ENCODE measurements at places on chromosomes 5 and 9.

GRCh38 chr5:67887748-67888161 is 327.8 kb upstream of the PIK3R1 start:
- no peak for DNase-seq

- DNase-seq: no peak
Measured at GRCh38 chr9:91008568-91008967, 206.9 kb downstream of the SYK start.

DNA sequence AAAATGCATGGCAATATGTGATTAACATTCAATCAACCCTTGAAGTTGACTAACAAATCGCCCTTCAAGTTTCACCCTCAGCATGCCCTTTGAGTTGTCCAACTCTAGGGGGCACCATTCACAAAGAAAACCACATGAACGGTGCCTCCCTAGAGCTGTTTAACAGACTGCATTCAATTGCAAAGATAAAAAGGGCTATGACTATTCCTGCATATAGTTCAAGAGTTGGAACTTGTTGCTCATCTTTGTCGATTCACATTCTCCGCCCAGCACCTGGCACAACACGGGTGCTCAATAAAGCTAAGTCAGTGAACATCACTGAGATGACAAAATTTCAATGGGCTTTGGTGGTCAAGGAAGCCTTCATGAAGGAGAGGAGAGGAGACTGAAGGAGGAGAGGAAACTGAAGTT is 69.6 kb upstream of the SLC30A5 start:
- DNase-seq: peak; percentile 38

GRCh38 chr9:93267681-93268505 is 84.0 kb downstream of the WNK2 start:
- DNase-seq: no peak

DNA sequence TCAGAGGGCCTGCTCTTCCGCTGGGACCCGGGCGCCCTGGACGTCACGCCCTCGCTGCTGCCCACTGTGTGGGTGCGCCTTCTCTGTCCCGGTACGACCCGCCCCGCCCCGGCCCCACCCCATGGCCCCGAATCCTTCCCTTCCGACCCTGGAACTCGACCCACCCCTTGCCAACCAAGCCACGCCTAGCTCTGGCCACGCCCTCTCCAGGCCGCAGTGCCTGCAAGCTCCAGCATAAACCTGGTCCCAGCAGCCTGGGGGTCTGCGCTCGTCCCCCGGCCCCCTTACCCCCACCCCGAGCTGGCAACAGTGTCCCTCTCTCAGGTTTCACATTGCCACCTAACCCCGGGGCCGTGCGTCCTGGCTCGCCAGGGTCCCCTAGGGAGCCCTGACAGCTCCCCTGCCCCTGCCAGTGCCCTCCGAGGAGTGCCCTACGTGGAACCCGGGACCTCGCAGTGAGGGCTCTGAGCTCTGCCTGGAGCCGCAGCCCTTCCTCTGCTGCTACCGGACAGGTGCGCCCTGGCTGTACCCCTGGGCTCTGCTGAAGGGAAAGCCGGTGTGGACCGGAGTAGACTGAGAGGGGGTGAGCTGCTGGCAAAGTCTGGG is 3.4 kb downstream of the ADGRD2 start:
- DNase-seq: no peak

- DNase-seq: peak; percentile 40
Measured at GRCh38 chr5:149141224-149141956, at the start of gene ABLIM3. ABLIM3 (plus strand) TSS chr5:149141493; CDS start chr5:149142096, 603 bp downstream.

- DNase-seq: no peak
Measured at GRCh38 chr9:115088860-115089259, 29.1 kb downstream of the TNC start.

DNA sequence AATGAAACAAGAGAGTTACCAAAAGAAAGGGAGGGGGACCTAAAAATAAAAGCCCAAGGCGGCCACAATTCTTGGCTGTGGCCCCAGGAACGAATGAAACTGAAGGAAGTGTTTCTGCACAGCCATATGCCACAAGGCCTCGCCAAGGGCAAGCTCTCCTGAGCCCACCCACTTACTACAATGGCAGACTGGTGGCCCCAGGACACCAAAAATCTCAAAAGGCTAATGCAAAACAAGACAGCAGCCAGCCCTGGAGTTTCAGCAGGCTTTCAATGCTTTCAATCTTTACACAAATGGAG is 4.0 kb downstream of the CAMSAP1 start:
- DNase-seq: no peak

DNA sequence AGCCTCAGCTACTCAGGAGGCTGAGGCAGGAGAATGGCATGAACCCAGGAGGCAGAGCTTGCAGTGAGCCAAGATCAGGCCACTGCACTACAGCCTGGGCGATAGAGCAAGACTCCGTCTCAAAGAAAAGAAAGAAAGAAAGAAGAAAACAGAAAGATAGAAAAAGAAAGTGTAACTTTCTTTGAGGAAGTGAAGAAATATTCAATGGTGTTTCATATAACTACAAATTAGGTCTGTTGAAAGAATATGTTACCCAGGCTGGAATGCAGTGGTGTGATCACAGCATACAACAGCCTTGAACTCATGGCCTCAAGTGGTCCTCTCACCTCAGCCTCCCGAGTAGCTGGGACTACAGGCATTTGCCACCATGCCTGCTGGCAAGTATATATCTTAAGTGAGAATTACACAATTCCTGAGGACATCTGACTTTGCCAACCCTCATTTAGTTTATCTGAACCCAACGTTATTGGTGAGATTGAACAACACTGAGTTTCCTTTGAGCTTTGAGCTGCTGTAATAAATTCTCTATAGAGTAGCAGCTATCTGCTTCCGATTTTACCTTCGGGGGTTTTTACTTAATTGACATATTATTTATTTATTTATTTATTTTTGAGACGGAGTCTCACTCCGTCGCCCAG is 2.0 kb upstream of the FAF2 start:
- no peak for DNase-seq

- no peak for DNase-seq
Measured at GRCh38 chr5:9058161-9058560, 487.7 kb downstream of the SEMA5A start.

GRCh38 chr5:71904852-71905251 is 185.8 kb downstream of the CARTPT start:
- no peak for DNase-seq

GRCh38 chr9:136538599-136539426 is 7.0 kb downstream of the NOTCH1 start:
- no peak for DNase-seq

DNA sequence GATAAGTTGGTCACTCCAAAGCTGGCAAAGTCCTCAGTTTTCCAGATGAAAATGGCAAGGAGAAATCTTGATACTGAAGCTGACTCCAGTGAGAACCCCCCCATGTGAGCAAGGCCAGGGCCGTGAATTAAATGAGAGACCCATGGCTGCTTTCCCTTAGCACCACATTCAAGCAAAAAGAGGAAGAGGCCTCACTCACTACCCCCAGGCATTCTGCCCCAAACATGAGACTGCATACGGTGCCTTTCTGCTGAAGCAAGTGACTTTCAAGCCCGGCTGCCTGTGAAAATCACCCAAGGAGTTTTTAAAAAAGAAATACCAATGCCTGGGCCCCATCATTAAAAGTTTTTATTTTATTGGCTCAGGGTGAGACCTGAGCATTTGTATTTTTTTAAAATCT is 66.9 kb downstream of the TMEM252 start:
- DNase-seq: no peak

- no peak for DNase-seq
Measured at GRCh38 chr9:120336021-120336752, 243.8 kb downstream of the CDK5RAP2 start.

DNA sequence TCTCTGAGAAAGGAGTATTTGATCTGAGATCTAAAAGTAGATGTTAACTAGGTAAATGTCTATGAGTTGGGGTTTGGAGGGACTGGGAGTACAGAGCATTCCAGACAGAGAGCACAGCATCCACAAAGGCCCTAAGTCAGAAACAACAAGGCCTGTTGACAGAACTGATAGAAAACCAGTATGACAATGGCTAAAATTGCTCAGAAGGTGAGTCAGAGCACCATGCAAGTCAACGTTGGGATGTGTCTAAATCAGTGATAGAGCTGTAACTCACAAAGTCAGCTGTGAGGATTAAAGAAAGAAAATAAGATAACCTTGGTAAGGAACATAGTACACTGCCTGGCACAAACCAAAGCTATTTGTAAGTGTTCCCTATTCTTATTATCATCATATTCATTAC is 124.0 kb downstream of the CETN3 start:
- DNase-seq: no peak

All from GDM1 (cell line).